ENCODE measurements at places on chromosomes 2 and 18.

DNA sequence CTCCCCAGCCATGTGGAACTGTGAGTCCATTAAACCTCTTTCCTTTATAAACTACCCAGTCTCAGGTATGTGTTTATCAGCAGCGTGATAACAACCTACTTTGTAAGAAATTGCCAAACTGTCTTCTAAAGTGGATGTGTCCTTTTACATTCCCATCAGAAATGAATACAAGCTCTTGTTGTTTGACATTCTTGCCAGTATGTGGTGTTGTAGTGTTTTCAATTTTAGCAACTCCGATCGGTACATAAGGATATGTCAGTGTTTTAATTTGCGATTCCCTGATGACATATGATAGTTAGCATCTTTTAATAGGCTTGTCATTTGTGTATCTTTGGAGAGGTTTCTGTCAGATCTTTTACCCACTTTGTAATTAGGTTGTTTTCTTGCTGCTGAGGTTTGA is 1156.3 kb upstream of the CRIM1 start:
- no peak for DNase-seq

GRCh38 chr2:120428748-120429147 is 82.8 kb downstream of the INHBB start:
- DNase-seq: no peak

DNA sequence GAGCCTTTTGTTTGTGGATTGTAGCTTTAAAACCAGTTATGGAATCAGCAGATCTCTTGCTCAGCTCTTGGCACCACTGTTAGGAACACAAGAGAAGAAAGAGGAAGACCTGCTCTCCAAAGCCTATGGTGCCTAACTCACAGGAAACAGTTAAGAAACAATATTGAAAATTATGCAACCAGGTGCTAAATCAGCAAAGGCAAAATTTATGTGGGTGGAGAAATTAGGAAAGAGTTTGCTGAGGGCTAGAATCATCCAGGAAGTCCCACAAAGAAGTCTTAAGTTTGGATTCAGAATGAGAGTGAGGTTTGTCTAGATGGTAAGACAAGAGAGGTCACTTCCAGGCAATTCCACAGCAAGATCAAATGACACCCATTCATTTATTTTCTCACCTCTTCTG is 49.4 kb downstream of the AOX1 start:
- no peak for DNase-seq

GRCh38 chr2:161204846-161205245 is 44.6 kb downstream of the TANK start:
- no peak for DNase-seq

DNA sequence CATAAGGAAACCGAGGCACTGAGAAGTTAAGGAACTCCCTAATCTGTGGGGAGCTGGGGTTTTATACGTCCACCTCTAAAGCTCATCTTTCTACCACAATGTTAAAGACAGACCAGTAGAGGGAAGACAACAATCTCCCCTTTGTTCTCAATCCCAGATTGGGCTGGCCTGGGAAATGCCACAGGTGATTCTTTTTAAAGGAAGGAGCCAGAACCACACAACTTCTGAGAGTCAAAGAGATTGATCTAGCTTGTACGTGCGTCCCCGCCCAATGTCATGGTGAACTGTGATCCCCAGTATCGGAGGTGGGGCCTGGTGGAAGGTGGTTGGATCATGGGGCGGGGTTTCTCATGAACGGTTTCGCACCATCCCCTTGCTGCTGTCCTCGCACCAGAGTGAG is 81.8 kb upstream of the LCLAT1 start:
- DNase-seq: no peak

- DNase-seq: no peak
These were observed 238.2 kb downstream of the TSN start for GRCh38 chr2:121993682-121994081.

DNA sequence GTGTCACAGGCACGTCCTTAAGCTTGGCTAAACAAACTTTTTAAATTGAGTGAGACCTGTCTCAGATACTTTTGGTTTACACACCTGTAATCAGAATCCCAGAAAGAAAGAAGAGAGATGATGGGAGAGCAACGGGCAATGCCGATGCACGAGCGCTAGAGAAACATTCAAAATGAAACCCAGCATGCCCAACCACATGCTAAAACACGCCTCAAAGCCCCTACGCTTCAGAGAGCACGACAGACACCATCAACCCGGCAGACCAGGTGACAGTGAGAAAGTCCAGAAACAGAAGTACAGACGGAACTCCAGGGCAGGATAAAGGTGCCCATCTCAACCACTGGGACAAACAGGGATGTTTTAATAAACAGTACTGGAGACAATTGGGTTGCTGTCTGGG is 85.5 kb downstream of the HDAC4 start:
- no peak for DNase-seq

- no peak for DNase-seq
These were observed 24.9 kb downstream of the GLI2 start for GRCh38 chr2:120760446-120761135.

DNA sequence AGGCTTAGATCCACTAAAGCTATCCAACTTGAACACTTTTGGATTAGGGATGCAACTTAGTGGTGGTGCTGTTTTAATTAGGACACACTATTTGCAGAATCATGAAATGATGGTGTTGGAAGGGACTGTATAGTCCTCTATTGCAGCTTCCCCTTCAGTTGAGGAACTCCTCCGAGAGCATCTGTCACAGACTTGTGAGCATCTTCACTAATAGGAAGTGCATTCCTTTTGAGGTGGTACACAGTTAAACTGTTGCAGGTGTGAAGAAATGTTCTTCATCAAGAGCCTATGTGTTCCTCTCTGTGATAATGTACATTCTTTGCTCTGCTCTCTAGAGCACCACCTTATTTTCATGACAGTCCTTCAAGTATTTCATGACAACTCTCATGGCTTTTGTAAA is 197.4 kb downstream of the CAMKMT start:
- no peak for DNase-seq

GRCh38 chr2:143907801-143908200 is 612.1 kb downstream of the ZEB2 start:
- DNase-seq: peak; percentile 28

DNA sequence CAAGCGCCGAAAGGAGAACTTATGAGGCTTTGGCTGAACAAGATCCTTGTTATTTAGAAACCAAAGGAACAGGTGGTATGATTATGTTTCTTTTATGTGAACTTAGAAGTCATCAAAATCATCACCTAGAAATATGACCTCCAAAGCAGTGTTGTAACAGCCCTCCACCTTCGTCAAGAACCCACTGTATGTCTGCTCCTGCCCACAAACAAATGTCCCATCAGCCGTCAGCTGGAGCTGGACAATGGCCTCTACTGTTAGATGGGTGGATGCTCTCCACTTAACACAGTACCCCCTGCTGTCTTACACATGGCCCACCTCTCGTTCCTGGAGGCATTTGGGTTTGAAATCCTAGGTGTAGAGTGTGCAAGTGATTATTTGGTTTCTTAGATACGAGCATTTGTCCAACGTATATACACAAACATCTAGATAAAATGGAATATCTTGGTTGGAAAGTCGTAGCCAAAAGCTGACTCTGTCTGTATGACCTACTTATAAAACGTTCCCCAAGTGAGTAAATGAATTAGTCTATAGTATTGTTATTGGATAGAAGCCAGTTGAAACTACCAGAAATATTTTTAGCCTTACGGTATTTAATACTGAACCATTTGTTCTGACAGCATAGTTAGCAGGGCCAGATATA is 113.0 kb downstream of the CRIM1 start:
- no peak for DNase-seq

Measured in AG09309 (cell line).